ENCODE measurements at places on chromosomes 7 and 10.

GRCh38 chr10:81135851-81136250 lies 598.1 kb downstream of the SH2D4B start:
- no peak for DNase-seq

- DNase-seq, result peak; percentile 21
Observed at GRCh38 chr7:69906283-69906995, 308.2 kb downstream of the AUTS2 start.

DNA sequence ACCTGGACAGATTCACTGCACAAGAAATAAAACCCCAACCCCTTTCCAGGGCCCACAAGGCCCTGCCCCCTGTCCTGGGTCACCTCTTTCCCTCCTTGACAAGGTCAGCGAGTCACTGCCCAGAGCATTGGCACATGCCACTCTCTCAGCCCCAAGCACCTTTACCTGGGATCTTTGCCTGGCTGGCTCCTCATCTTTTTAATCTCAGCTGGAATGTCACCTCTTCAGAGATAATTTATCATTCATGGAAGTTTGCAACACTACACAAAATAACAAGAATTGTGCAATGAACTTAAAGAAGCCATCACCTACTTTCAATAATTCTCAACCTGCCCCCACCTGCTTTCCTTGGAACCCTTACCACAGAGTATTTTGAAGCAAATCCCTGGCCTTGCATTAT lies 19.2 kb downstream of the ANTXRL start:
- no peak for DNase-seq

- DNase-seq, result no peak
Observed at GRCh38 chr7:136325578-136325977, 348.4 kb upstream of the MTPN start.

- no peak for DNase-seq
Observed at GRCh38 chr10:18473424-18474117, 177.8 kb downstream of the NSUN6 start.

DNA sequence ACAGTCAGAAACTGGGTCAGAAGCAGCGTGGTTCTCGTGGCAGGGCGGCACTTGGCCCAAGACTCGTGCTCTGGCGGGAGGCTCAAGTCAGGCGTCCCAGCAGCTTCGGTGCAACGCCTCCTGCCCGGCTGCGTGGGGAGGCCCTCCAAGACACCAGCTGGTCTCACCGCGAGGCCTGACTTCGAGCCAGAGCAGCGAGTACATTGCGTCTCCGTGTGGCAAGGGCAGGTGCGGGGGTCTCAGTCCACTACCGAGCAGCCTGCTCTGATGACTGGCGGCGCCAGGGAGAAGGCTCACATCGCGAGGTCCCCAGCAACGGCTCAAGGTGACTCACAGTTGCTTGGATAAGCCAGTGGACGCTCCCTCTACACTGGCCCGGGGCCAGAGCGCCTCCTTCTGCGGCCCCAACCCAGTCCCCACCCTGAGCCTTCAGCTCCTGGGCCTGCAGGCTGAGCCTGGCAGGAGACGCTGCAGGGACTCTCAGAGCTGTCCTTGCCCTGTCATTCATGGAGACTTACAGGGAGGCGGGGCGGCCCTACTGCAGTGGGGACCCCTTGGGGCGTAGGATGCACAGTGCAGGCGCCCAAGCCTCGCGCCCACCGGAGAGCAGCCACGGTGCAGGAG lies 41.9 kb upstream of the PRKAR1B start:
- DNase-seq, result peak; percentile 49

GRCh38 chr10:1316121-1316808 lies 260.1 kb downstream of the WDR37 start:
- DNase-seq, result no peak

GRCh38 chr7:134527979-134528371 lies 608 bp downstream of the AKR1B10 start:
- DNase-seq, result no peak

DNA sequence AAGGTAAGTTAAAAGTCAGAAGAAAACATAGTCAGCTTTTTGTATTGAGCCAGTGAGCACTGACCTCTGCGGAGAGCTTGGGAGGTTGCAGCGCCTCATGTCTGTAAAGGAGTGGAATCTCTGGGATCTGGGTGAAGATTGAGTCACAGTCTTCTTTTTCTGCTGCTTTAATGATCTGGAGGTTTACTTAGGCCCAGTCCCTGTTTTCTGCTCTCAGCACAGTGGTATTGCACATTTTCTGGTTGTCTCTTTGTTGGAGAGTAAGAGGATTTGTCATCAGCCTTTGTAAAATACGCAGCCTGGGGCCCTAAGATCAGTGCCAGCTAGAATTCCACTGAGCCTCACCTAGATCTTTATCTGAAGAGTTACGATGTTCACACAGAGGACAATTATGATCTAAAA lies 58.3 kb upstream of the GJD4 start:
- DNase-seq, result no peak

- DNase-seq, result no peak
Observed at GRCh38 chr10:33376476-33376875, 42.0 kb upstream of the NRP1 start.

DNA sequence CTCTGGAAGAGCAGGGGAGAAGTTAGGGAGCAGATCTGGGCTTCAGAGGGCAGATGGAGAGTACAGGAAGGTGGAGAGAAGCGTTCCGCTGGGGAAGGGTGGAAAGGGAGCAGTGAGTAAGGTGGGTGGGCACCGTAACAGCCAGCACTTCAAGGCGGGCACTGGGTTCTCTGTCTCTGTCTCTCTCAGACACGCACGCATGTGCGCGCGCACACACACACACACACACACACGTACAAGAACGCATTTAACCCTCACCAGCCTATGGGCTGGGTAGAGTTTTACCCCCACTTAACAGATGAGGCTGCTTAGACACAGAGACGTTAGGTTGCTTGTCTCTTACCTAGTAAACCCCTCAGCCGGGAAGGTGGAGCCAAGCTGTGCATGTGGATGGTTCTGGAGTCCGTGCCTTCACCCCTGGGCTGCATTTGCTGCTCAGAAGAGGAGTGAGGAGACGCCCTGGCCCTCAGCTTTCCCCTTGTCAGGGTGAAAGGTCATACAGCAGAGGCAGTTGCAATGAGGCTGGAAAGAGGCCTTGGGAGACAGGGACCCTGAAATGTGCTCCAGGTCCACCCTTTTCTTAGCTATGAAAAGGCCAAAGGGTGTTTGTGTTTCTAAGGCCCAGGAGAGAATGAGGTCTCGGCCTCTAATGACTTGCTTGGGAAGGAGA lies 16.0 kb downstream of the ADCYAP1R1 start:
- DNase-seq, result no peak

GRCh38 chr10:131239926-131240325 lies 71.6 kb downstream of the TCERG1L start:
- no peak for DNase-seq

- no peak for DNase-seq
Observed at GRCh38 chr7:18040196-18040595, 12.6 kb upstream of the PRPS1L1 start.

DNA sequence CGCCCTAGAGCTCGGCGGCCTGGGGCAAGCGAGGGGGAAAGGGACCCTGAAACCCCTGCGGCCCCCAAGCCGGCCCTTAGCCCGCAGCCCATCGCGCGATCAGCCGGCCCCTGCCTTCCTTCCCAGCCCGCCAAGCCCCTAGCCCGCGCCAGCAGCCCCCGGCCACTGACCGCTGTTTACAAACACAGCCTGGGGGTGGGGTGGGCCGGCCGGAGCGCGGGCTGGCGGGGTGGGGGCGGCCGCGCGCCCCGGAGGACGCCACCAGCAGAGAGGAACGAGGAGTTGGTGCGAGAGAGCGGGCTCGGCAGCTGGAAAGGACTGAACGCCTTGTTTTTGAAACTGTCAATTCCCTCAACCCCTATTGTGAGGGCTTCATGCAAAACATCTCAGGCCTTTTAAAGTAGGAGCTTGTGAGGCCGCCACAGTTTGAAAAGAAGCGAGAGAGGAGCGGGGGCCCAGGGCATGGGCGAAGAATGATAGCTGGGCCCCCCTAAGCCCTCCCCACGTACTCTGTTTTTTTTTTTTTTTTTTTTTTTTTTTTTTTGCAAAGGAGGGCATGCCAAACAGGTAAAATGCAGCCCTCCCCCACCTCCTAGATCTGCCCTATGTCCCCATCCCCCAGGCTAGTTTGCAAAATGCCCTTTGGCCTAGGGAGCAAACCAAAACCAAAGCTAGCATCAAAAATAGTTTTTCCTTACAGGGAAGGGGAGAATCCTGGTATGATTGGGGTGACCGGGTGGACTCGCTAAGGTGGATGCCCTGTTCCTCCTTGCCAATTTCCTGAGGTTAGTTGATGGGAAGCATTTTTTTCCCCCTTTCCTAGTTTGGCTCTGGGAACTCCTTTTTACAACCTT lies 15.0 kb downstream of the SKIDA1 start:
- peak; percentile 67 for DNase-seq

GRCh38 chr10:5585517-5586206 lies 60.9 kb downstream of the CALML3 start:
- DNase-seq, result no peak

DNA sequence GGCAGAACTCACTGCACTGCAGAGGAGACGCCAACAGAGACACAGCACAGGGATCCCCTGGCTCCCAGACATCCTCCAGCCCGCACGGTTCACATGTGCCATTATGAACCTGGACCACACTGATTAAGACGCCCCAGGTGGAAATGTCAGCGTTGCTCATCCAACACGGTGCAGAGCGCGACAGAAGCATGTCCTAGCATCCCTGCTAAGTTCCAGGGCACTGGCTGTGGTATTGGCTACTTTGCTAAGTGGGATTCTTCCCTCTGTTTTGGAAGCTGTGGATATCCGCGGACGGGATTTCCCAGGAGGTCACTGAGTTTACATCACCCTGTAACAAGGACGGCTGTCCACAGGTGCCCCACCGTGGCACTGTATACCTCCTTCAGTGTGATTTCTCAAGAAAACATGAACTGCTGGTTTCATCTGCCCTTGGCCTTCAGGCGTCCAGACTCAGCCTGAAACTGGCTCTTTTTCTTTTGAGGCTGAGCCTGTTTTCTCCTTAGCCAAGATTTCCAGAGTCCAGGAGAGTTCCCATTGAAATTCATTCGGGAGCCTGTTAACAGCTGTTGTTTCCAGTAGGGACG lies 324.0 kb downstream of the WDR37 start:
- DNase-seq, result peak; percentile 1

DNA sequence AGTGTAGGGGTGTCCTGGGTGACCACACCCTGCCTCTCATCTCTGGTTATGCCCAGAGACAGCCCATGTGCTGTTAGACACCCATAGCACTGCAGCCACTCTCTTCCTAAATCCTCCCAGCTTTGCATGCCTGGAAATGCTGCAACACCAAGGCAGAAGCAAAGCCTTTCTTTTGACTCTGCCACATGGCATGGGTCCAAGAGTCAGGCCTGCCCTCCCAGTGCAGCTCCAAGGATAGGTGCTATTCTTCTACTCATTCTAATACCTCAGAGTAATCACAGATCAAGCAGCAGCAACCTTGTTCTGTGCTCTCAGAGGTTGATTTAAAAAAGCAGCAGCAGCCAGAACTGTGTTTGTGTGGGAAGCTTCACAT lies 23.4 kb downstream of the FRMPD2 start:
- no peak for DNase-seq

DNA sequence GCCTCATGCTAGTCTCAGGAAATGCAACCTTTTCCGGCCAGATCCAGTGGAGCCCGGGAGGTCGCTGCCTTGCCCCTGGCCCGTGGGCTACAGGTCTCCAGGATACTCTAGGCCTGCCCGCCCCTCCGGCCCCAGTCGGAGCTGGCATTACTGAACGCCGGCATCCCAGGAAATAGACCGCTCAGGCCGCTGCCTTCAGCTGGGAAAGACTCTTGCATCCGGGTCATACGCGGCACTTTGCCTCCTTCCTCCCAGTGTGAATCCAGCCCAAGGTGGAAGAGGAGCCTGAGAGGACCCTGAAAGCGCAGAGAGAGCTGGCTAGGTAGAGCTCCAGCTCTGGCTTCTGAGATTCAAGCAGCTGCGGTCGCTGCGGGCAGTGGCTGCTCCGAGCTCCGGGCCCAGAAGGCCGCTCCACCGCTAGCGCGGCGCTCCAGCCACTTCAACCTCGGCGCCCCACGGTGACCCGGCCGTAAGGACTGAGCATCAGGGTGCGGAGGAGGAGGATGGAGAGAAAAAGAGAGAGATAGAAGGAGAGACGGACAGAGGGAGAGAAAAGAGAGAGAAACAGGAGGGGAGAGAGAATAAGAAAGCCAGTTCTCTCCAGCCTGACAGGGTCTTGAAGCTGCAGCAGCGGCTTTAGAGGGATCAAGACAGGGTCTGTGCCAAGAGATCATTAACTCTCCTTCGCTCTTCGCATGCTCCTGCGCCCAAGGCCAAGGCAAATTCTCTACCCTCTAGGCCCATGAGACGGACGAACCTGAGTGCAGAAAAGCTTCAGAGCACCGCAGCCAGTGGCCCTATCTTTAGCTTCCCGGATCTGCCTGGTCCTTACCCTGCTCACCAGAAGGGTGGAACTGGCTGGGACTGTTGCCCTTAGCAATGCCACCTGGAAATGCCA lies 1.8 kb upstream of the HOXA10 start:
- peak; percentile 48 for DNase-seq

DNA sequence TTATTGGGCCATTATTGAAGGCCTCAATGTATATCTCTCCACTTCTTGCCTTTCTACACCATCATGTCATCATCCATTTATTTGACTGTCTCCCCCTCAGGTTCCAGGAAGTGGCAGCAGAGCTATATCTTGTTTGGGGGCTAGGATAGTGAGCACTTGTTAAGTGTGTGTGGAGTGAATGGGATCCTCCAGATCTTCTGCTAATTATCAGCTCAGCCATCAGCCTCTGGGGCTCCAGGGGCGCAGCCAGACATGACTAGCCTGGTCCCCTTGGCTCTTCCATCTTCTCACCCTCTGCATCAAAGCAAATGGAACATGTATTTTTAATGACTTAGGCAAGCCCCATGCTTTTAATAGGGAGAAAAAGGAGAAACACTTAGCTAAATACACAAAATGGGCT lies 176.5 kb downstream of the ARHGAP12 start:
- DNase-seq, result no peak

DNA sequence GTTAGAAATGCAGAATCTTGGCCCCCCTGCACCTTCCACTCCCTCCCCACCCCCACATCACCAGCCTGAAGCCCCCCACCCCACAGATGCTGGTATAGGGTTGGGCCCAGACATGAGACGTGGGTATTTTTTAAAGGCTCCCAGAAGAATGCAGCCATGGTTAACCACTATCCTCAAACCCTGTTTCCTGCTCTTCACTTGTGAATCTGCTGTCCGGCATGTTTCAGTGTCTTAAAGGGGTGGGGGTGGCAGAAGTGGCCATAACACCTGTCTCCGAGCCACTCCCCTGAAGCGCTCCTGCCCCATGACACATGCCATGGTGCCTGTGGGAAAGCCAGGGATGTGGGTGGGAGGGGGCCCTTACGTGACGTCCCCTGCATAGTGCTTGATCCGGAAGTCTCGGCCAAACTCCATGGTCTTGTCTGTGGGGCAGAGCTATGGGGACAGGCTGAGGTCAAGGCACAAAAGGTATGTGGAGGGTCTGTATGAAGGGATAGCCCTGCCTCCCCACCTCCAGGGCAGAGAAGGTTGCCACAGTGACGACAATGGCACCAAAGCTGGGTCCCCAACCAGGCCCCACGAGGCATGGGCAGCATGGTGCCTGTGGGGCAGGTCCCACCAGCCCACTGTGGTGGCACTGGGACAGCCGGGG lies 9.6 kb downstream of the MYO1G start:
- no peak for DNase-seq

- DNase-seq, result no peak
Observed at GRCh38 chr7:10802526-10802925, 171.1 kb upstream of the PHF14 start.
